ENCODE measurements at places on chromosomes 3 and 15.

DNA sequence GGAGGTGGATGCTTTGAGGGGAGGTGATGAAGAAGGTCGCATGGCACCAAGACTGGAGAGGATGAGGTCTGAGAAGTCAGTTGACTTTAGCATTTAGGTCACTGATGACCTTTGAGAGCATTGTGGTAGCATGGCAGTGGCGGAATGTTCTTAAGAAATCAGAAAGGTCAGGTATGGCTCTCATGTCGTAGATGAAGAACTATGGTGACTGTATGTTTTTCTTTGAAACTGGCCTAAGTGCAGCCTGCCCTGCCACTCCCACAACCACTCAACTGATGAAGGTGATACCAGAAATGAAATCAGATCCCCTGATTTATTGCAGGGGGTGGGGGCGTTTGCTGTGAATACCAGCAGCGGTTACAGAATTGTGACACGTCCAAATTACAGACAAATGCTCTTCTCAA lies 102.6 kb downstream of the ITPR1 start:
- no peak for DNase-seq

DNA sequence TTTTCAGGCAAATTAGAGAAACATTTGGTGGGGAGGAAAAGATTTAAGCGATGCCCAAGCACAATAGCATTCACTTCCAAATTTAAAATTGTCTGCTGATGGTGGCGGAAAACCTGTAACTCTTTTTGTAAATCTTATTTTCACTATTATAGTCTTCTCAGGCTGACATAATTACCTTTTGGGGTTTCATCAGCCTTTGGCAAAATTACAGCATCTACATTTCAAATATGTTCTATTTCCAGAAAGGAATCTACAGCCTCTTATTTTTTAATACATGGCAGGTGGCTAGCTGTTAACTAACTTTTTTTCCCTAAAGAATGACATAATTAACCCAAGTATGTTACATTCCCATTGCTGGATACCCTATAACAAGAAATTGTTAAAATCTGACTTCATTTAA lies 391.5 kb upstream of the CCDC54 start:
- no peak for DNase-seq

GRCh38 chr15:58839485-58839884 lies 68.4 kb downstream of the MINDY2 start:
- DNase-seq, result no peak

DNA sequence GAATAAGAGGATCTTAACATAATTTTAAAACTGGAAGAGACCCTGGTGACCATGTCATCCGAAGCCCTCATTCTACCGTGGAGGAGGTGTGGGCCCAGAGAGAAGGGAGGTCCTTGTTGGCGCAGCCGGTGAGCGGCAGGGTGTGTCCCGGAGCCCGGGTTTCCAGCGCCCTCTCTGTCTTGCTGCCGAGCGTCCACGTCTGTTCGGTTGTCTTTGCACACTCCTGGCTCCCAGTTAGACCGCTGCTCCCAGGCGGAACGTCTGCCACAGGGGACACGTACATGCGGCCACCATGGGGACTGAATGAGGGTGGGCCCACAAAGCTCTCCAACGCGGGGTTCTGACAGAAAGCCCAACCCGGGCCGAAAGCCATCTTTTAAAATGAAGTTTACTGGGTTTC lies 6.6 kb upstream of the MUC4 start:
- no peak for DNase-seq

DNA sequence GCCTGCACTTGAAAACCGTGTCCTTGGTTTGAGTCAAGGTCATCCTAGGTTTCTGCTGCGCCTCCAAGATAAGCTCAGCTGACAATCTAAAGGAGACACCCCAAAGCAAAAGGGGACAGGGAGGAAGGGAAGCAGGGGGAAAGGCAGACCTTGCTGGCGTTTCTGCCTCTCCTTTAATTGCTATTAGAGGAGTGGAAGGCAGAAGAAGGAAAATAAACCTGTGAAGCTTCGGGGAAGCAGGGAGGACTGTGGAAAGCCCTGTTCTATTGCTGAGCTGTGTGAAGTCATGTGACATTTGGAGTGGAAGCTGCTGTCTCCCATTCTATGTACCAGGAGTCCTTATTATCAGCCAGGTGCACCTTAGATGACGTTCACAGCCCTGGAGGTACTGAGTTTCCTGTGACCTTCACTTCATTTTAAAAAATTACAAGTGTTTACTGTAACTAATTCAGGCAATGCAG lies 21.5 kb upstream of the CHD2 start:
- peak; percentile 21 for DNase-seq

- no peak for DNase-seq
These were observed 33.3 kb upstream of the PAQR5 start for GRCh38 chr15:69265347-69265955.

- no peak for DNase-seq
These were observed 73.2 kb upstream of the UBP1 start for GRCh38 chr3:33513262-33513863.

DNA sequence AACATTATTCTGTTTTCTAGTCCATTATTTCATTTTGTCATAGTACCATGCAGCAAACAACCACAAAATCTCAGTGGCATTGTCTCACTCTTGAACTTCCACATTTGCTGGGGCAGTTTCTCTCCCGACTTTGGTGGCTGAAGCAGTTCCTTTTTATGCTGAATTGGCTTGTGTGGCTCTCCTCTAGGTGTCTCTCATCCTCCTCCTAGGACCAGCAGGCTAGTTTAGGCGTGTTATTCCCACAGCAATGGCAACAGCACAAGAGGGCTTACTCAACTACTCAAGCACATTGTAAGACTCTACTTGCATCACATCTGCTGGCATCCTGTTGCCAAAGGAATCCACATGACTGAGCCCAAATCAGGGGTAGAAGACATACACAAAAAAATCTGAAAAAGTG lies 201.8 kb upstream of the KCNH8 start:
- no peak for DNase-seq

DNA sequence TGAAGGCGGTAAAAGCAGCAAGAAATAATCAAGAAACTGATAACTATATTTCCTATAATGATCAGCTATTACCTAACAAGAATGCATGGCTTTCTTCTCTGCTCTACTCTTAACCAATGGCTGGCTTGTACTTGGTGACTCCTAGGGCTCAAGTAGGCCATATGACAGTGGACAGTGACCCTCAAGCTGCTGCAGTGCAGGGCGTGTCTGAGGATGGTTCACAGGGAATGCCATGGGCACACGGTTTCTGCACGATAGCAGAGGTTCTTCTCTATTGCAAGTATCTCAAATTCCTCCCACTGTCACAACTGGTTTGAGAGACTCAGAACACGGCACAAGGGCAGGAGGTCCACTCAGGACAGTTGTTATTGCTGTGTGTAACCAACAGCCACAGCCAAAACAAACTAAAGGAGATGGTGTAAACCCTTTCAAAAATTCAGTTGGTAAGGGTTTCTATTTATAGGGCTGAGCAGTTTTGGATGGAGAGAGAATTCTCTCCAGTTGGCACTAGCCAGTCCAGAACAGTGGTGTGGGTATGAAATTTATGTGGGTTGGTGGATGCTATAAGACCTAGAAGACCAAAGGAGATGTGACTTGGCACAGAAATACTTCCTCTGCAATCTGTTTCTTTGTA lies 103.2 kb upstream of the ST8SIA2 start:
- no peak for DNase-seq

All from NCI-H2107 (cell line).